ENCODE measurements at places on chromosomes 4 and X.

GRCh38 chr4:8727131-8727530, 134.6 kb downstream of the CPZ start:
- no peak for DNase-seq

- DNase-seq = peak; percentile 66
Observed at GRCh38 chr4:108742451-108743420, 20.1 kb downstream of the ETNPPL start.

DNA sequence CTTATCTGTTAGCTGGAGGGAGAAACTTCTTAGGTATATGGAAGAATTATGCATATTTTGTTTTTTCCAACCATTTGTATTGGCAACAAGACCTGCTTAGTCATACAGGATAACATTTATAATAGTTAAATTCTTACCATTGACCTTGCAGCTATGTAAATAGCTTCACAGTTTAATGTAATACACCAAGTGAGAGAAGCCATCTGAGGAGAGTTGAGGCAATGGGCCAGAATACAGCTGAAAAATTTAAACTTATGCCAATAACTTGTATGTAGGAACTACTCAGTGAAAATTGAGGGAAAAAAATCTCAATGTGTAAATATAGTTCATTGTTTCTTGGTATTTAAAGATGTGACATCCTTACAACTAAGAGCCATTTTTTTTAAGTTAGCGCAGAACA, 273.5 kb downstream of the DACH2 start:
- DNase-seq = no peak

DNA sequence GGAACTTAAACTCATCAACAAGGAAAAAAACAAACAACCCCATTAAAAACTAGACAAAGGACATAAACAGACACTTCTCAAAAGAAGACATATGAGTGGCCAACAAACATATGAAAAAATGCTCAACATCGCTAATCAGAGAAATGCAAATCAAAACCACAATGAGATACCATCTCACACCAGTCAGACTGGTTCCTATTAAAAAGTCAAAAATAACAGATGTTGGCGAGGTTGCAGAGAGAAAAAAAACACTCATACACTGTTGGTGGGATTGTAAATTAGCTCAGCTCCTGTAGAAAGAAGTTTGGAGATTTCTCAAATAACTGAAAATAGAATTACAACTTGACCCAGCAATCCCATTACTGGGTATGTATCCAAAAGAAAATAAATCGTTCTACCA, 28.7 kb downstream of the APLN start:
- DNase-seq = no peak

DNA sequence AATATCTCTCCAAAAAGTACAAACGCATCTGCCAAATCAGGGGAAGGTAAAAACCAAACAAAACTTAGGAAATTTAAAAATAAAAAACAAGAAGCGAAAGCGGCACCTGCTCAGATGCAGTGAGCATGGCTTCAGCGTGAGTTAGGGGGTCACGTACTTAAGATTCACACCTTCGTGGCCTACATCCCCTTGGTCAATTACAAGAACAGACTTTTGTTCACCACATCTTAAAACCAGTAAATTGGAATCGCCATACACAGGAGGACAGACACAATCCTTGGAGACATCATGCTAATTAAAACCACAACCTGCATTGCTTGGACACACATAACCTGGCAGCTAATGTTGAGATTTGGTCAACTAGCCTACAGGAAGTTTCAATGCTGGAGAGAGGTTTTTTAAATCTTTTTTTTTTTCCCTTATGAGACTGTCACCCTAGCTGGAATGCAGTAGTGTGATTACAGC, 12.5 kb upstream of the SEL1L3 start:
- no peak for DNase-seq

GRCh38 chr4:174707051-174707676, 121.9 kb downstream of the GLRA3 start:
- DNase-seq = no peak

- no peak for DNase-seq
Observed at GRCh38 chr4:123465416-123465815, 68.8 kb downstream of the SPRY1 start.

DNA sequence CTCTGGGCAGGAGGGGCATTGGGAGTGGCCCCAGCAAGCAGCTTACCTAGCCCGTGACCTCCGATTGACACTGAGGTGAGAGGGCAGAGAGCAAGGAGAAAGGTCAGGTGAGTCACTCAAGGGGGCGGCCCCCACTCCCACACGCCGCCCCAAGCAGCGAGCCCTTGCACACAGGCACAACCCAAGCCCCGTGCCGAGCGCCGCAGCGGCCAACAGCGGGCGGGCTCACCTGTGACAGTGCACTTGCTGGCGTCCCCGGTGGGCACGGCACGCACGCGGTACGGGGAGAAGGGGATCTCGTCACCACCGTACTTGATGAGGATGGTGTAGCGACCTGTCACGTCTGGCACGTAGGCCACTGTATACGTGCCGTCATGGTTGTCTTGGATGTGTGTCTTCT, 17.2 kb downstream of the FLNA start:
- DNase-seq = no peak

GRCh38 chr4:18180892-18181291, 159.3 kb upstream of the LCORL start:
- DNase-seq = no peak

DNA sequence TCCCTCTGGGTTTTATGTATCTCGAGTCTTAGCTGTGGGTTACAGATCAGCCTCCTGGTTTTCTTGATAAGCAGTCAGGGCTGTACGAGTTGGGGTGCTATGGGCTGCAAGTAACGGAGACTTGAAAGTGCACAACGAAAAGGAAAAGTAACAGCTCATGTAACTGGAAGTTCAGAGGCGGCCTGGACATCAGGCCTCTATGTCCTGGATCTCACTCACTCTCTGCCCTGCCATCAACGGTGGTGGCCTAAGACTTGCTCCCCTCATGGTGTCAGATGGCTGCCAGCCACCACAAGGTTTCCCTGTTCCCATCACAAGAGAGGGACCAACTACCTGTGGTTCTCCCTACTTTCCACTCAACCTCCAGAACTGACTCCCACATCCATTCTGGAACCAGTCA, 4.8 kb downstream of the PPP2R2C start:
- no peak for DNase-seq

DNA sequence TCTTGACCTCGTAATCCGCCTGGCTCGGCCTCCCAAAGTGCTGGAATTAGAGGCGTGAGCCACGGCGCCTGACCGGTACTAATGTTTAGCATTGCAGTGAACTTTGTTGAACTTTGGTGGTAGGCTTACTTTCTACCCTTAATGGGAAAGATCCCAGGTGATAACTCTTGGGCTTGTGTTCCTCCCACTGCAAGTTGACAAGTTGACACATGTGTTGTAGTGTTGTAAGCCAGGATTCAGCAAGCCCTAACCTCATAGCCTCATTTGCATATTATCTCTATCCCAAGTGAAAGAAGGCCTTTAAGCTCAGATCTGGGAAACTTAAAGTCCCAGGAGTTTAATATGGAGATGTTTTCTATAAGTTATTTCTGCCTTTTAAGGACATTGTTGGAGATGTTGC, 80.0 kb upstream of the CLCN4 start:
- DNase-seq = no peak

GRCh38 chrX:10904220-10904619, 206.9 kb upstream of the HCCS start:
- DNase-seq = no peak

DNA sequence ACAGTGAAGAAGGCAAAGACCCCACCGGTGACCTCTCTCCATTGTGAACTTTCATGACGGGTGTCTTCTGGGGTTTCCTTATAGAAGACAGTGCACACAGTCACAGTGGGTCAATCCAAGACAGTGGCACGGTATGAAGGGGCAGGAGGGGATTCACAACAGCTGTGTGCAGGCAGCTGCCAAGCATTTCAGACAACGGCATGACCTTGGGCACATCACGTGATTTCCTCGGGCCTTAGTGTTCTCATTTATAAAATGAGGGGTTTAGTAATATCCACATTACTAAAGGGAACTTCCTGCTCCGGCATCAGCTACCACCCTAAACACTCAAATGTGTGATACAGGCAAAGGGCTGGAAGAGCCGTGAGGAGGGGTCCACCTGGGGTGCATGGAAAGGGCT, 42.9 kb downstream of the RBM47 start:
- DNase-seq = no peak

DNA sequence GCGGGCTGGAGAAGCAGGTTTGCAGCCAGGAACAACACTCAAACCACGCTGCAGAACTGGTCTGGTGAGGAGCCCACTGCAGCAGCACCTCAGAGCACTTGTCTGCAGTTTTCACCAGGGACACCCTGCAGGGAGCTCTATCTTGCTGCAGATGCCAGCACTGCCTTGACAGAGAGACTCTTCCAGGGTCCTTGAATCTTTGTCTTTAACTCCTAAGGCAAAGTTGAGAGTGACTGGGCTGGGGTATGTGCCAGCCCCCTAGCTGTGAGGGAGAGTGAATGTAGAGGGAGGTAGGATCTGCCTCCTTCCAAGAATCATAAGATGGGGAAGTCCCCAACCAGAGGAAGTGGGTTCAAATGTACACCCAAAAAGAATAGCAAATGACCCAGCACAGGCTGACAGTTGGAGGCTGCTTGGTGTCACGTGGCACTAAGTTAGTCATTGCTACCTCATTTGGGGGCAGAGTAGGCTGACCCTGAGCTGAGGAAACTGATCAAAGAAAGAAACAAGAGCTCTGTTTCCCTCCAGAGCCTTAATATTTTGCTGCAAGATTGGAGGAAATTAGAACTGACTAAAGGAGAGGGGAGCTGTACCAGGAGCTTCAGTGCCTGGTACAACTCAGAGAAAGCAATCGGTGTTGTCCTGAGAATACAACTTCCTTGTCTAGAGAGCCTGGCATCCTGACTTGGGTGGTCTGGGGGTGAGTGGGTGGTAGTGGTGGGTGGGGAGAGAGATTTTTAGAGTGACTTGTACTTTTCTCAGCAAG, 28.2 kb upstream of the HUWE1 start:
- no peak for DNase-seq

- no peak for DNase-seq
Observed at GRCh38 chr4:186845137-186845842, 121.6 kb upstream of the FAT1 start.

DNA sequence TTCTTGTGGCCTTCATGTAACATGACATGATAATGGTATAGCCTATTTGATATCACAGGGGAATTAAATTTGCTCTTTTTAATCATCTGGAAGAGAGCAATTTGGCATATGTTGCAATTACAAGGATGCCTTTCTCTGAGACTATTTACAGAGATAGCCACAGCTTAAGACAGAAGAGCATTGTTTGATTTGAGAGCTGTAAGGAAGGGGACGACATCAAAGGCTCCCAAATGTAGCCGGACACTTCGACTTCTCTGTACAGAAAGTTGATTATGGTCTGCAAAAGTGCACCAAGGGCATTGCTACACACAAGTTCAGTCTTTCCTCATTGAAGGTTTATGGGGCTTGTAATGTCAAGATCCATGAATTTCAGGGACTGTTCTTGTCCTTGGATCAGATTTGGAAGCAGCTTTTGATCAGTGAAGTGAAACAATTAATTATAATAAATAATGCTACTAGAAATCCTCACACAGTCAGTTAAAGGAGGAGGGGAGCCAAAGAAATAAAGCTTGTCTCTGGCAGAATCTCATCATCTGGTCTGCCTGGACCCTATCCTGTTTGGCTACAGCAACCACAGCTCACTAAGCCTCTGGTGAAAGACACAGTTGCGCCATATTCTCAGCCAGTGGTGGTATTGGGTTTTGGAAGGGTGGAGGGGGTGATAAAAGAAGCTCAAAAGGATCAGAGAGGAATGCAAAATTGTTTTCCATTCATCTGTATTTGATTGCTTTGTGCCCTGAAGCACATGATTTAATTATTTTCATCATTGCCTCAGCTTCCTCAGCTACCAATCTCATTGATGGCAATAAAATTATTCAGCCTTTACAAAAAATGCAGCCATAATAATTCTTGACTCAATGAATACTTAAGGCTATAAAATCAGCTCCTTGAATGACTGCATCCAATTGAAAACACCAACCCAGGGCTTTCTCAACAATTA, 654.3 kb upstream of the LCORL start:
- no peak for DNase-seq

- no peak for DNase-seq
Observed at GRCh38 chr4:136032391-136032790, 1499.9 kb downstream of the PCDH18 start.

- no peak for DNase-seq
Observed at GRCh38 chr4:19746377-19746776, 505.3 kb upstream of the SLIT2 start.

DNA sequence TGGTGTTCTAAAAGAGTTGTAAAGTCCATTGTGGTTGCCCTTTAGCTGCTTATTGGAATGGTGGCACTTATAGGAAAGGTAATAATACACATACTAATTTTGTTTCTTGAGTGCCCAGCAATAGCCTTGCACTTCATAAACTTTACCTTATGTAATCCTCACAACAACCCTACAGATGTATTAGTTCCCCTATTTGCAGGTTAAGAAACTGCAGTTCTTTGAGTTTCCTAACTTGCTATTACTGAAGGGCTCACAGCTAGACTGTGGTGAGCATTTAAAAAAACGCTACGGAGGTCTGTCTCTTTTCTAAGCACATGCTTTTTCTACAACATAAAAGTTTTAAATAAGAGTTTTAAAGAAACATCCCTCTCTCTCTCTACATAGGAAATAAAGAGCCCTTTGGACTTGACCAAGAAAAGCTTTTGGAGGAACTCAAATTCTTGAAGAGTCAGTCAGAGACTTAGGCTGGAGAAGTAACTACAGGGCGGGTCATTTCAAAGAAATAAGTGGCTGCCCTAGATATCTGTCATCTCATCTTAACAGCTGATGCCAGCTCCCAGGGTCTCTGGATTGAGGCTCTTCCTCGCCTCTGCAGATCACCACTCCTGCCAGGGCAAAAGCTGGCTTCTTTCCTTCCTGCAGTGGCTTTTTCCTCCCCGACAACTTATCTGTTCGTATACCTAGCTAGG, 42.0 kb upstream of the FBXW7 start:
- DNase-seq = no peak

- DNase-seq = no peak
Observed at GRCh38 chrX:136021903-136022302, 36.7 kb downstream of the SLC9A6 start.

DNA sequence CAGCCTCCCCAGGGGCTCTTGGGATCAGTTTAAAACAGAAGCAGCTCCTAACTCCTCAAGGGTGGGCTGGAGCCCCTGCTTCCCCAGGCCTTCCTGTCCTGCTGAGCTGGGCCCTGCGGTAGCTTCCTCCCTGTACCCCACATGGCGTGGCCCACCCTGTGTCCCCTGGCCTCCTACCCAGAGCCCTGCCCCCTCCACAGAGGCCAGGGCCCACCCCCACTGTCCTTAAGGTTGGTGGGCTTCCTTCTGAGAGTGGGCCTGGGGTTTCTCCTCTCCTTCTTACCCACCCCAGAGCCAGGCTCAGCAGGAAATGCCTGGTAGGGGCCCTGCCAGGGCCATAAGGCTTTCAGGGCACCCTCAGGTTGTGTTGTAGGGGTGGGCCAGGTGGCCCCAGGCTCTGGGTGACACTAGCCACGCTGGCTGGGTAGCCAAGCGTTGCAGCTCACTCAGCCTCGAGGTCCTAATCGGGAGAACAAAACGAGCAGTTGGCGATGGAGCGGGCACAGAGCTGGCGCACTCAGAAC, 11.6 kb downstream of the SH3BP2 start:
- no peak for DNase-seq
